ENCODE measurements at places on chromosomes 12 and 14.
A peak's percentile ranks its signal among the peaks of the same experiment; 100 is the strongest.

GRCh38 chr12:116164250-116165035 lies 113.0 kb downstream of the MED13L start:
- no peak for DNase-seq

DNA sequence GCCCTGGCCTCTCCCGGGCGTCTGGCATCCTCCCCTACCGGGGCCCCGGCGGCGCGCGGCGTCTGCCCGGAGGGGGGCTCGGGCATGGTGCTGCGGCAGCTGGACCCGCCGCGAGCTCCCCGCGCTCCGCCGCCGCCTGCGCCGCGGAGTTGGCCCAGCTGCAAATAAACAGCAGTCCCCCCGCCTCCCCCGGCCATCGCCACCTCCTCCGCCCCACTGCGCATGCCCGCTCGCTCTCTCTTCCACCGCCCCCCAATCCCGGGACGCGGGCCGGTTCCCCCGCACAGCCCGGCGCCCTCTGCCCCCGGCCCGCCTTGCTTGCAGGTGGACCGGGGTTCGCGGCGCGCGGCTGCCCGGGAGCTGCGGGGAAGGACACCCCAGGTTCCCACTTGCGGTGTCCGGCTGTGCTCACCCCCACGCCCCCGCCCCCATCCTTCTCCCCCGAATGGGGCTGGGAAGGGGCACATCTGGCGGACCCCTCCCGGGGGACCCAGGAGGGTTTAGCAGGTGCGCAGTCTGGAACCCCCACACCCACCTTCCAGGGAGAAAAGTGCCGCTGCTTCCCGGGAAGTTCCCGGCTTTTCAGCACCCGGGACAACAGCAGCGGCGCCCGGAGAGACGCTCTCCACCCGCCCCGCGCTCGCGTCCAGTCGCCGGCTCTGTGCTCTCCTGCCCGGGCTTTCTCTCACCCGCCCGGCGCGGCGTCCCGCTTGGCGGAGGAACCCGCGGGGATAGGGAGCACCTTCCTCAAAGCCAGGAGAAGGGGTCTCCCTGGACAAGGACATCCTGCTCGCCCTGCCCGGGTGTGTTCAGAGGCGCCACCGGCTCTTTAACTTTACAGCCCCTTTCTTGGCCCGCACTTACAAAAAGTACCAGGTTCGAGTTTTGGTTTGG lies at the start of gene TMTC1:
TSS of gene TMTC1 (minus strand) at position 170 of the 894 bp plus-strand sequence. CDS start 191 bp downstream, outside the sequence.
- no peak for DNase-seq

DNA sequence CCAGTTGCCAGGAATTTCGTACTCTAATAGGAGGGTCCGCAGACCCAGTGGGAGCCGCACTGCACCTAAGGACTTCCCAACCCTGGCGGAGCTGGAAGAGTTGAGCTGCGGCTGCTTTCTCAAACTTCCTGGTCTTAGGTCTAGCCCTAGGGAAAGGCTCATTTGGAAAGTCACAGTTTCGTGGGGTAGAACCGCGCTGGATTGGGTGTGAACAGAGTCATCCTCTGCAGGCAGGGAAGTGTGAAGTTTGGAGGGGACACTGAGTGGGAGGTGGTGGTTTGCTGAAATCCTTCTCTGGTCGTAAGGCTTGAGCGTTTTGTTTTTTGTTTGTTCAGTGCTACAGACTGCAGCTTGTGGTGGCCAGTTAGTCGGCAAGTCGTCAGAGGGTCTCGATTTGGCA lies 18.8 kb downstream of the PRKAB1 start:
- DNase-seq: no peak

- DNase-seq: no peak
Measured at GRCh38 chr12:132446633-132447326, 43.2 kb upstream of the FBRSL1 start.

GRCh38 chr12:111430433-111431353 lies 25.0 kb downstream of the SH2B3 start:
- peak; percentile 29 for DNase-seq

GRCh38 chr12:3172124-3173007 lies 95.2 kb downstream of the TSPAN9 start:
- no peak for DNase-seq

DNA sequence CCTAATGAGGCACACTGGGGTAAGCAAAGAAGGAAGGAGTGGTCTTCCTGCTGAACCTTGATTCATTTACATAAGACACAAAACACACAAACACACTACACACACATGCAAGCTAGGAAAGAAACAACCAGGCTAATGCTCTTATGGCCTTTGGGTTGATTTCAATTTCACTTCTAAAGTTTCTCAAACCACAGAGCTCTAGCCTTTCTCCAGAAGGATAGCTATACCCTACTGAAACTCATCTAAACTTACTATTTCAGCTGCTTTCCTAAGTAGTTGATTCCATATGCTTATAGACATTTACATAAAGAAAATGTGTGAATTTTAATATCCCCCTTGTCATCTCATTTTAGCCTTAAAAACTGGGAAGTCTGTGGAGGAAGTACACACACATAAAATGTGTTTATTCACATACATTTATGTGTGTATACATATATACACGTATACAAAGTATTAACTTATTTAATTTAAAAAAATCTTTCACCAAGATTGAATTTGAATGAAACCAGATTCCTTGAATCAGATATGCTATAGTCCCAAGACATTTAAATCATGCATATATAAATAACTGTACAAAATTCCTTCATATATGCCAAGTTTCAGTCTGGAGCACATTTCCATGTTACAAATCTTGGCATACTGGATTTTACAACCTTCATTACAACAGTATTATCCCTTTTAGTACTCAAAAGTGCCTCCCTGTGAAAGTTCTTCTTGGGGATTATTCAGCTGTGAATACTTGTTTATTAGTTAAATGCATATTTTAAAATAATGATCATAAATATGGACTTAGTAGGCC lies 231.8 kb upstream of the NPAS3 start:
- no peak for DNase-seq

Measured in activated naive CD4-positive, alpha-beta T cell (primary cell).